ENCODE measurements at places on chromosomes 5 and 9.

DNA sequence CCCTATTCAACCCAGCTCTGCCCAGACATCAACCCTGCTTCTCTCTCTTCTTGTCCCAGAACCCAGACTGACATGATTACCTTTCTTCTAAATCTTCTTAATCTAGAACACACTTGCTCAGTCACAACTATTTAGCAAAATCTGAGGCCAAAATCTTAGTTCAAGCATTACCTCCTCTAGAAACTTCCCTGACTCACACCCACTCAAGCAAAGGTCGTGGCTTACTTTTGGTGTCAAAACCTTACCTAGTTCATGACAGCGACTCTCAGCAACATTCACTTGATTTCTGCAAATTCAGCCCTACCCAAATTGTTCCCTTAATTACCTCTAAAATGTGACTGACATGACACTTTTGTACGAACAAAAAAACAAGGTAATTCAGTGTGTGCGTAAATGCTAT, 130.2 kb downstream of the TLE1 start:
- no peak for DNase-seq

DNA sequence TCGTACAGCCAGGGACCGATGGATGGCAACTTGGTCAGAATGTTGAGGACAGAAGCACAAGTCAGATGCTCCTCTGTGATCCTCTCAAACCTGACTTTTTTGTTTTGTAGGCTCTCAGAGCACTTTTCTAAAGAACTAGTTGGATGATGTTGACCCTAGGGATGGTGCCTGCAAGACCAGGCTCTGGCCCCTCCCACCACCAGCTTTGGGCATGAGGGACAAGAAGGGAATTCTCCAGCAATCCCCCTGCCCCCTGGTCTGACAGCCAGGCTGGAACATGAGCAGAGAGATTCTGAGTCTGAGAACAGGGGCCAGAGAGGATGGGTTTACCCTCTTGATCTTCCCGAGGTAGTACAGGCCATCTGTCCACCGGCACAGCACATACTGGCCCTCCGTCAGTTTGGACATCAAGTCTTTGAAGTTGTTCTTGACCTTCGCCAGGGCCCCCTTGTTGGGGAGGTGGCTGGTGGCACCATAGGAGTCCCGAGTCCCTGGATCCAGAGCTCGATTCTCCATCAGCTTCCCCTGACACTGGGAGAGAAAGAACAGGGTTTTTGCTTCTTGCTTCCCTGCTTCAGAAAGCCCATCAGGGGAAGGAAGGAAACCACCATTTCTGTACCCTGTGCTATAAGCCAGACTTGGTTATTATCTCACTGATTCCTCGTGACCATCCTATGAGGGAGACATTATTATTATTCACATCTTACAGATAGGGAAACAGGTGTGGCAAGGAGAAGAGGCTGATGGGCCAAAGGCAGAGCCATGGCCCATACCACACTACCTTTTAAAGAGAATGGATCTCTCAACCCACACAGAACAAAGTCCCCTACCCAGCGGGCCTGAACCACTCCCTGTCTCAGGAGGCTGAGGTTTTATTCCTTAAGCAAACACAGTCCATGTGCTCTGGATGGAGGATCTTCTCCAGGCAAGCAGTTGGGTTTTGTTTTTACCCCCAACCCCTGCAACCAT, 2.5 kb downstream of the PHF19 start:
- DNase-seq: no peak

DNA sequence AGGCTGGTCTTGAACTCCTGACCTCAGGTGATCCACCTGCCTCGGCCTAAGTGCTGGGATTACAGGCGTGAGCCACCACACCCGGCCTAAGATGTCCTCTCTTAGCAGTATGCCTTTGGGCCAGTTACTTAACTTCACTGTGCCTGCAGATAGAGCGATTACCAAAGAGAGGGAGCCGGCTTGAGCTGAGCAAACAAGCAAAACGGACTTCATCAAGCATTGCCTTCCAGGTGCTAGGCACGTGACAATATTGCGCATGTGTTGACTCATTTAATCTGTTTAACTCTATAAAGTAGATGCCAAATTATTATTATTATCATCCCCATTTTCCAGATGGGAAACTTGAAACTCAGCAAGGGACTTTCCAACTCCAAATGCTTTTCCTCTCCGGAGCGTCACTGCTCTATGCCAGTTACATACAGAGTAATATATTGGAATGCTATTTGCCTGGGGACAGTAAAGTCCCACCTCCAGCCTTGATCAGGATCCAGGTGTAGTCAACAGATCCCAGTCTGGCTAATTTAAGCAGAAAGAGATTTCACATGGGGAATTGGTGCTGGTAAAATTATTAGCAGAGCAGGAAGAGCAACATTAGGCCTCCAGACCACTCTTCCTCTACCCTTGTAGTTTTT, 5.6 kb upstream of the C9orf152 start:
- DNase-seq: no peak

DNA sequence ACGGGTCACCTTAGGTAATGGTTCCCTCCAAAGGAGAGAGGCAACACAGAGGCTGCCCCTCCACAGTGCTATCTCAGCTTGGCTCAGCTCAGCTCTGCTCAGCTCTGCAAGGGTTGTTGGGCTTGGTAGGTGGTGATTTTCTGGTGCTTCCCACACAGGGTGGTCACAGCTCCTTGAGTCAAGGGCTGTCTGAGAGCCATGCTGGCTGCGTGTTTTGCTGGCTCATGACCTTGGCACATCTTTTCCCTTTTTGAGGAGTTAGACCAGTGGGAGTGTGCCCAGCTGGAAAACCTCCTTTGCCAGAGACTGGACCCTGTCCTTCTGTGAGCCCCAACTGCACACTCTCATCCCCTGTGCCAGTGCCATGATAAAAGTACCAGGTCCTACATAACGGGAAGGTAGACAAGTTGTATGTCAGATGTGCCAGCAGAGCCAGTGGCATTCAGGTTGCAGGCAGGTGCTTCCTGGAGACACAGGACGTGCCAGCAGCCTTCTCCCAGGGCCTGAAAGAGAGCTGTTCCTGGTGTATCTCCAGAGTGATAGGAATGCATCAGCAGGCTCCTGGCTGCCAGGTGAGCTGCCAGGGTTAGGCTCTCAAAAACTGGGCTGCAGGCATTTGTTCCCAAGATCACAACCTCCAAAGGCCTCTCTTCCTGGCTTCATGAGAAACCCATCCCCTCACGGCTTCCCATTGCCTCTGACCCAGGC, 118.6 kb upstream of the CXCL14 start:
- DNase-seq: no peak

- DNase-seq: no peak
Observed at GRCh38 chr9:133108794-133109641, 12.0 kb downstream of the RALGDS start.

- DNase-seq: no peak
Observed at GRCh38 chr5:135062216-135063055, 28.4 kb upstream of the PITX1 start.

GRCh38 chr5:75550597-75550996, 38.9 kb downstream of the POLK start:
- no peak for DNase-seq

- no peak for DNase-seq
Observed at GRCh38 chr9:108109927-108110690, 620.5 kb upstream of the KLF4 start.

DNA sequence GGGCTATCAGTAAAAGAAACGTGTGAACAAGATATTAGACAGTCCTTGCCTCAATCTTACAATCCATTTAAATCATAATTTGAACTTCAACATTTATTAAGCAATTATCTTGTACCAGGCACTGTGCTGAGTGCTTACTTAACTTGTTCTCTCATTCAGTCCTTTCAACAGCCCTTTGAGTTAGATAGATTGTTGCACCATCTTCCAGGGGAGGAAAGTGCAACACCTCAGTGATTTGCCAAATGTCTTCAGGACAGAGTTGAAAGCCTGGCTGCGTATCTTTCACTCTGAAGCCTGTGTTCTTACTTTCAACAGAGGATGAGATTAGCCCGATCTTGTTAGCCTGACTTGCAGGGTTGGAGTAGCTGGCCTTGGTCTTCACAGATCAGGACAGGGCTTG, 34.2 kb upstream of the SUB1 start:
- DNase-seq: no peak

- DNase-seq: no peak
Observed at GRCh38 chr5:82593481-82593880, 315.3 kb upstream of the RPS23 start.

DNA sequence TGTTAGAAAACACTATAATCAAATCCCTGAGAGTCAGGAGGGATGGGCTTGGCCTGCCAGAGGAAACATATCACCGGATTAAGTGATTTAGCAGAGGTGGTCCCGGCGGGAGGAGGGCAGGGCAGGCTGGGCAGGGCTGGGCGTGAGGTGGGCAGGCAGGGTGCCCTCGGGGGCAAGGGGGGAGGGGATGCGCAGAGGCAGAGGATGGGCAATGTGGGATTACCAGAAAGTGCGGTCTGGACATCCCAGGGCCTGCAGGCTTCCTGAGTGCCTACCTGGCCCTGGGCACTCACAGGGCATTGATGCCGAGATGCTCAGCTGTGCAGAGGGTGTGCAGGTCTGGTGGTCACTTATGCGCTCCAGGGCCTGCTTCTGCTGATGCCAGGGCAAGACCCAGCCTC, 115.2 kb downstream of the ADAMTS2 start:
- DNase-seq: no peak

DNA sequence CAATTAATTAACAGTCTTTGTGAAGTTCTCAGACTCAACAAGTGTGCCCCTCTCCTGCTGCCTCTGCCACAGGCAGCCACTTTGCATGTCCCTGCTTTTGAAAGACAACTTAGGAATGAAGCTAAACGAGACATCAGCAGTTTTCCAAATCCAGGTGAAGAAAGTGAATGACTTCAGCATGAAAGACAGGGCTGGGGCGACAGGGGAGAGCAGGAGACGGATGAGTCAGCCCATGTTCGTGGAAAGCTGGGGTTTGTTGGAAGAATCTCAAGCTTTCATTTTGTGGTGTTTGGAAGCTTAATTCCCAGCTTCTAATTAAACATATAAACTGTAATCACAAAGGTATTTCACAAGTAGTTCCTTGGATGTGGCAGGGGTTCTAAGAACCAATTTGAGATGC, 207.8 kb upstream of the MAP3K1 start:
- no peak for DNase-seq

DNA sequence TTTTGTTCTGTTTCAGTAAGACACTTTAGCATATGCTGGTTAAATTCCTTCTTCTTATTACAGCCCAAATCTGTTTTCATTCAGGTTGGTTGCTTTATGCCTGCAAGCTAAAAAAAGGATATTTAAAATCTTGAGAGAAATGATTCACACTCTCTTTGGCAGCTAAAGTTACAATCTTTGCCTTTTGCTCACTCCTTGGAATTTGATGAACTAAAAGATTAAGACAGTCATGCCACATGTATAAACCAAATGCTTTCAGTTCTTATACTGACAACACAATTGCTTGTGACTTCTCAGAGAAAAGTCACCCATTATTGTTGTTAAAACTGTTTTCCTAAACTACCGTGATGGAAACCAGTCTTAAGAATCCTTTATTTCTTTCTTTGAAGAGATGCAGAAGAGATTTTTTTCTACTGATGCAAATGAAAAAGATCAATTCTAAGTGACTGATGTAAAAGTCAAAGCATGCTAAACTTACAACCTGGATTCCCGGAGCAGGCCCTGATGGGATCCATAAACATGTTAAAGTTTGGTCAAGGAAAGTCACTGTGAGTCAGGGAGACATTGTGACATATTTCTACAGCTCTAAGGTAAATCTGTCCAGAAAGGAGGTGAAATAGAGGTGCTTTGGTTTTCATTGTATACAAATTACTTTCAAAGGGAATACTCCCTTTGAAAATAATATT, 144.2 kb upstream of the CDH10 start:
- peak; percentile 77 for DNase-seq

GRCh38 chr5:168676501-168676900, 97.3 kb upstream of the PANK3 start:
- DNase-seq: no peak

GRCh38 chr5:152474961-152475360, 69.9 kb upstream of the NMUR2 start:
- no peak for DNase-seq

DNA sequence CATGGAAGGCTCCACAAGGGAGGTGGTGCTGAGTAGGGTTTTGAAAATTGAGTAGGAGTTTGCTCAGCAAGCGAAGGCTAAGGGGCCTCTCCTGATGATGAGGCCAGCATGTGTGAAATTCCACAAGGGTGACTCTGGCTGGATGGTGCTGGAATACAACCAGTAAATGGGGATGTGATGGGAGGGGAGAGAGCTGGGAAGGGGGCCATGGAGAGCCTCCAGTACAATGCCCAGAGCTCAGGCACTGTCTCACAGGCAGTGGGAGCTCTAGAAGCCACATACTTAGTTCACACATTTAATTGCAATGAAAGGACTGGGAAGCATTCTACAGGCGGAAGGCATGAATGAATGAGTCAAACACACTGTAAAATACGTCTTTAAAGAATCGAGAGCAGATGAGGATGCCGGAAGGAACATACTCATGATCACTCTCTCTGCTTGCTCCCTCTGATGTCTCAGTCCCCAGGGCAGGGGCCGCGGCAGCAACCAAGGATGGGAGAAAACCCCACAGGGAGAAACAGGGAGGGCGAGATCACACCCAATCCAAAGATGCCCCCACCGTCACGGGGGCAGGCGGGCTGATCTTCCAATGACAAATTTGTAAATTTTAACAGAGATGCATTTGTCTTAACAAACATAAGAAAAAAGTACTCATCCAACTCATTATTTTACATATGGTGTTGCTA, 261.0 kb downstream of the NSG2 start:
- DNase-seq: no peak

DNA sequence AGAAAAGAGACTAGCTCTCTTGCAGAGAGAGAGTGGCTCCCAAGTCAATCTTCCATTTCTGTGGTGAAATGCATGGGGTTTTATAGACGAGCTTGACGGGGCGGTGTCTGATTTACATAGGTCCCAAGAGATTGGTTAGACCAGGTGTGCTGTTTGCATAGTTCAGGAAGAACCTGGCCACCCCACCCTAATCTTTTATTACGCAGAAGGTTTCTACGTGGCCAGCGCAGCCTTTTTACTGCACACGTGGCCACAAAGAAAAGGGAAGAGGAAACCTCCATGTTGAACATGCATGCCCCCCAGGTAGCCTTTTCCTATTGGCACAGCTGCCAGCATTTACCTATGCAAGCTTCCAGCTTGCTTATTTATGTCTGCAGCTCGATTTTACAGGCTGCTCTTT, 92.1 kb downstream of the CAVIN4 start:
- no peak for DNase-seq

GRCh38 chr9:98992107-98992884, 48.6 kb downstream of the COL15A1 start:
- DNase-seq: no peak

DNA sequence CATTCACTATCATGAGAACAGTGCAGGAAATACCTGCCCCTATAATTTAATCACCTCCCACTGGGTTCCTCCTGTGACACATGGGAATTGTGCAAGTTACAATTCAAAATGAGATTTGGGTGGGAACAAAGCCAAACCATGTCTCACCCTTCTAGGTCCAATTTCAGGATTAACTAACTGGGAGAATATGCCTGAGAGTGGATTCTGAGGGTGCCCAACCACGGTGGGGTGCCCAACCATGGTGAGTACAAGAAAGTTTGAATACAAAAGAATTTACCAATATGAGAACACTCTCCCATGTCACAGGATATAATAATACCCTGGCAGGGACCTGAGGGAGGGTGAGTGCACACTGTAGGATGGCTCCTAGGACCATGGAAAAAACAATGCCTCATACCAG, 17.2 kb upstream of the GDA start:
- no peak for DNase-seq

All from AG04449 (cell line).